Left forelimb (tissue), 1 donor: ENCODE measurements at places on chromosomes 5 and 9.

DNA sequence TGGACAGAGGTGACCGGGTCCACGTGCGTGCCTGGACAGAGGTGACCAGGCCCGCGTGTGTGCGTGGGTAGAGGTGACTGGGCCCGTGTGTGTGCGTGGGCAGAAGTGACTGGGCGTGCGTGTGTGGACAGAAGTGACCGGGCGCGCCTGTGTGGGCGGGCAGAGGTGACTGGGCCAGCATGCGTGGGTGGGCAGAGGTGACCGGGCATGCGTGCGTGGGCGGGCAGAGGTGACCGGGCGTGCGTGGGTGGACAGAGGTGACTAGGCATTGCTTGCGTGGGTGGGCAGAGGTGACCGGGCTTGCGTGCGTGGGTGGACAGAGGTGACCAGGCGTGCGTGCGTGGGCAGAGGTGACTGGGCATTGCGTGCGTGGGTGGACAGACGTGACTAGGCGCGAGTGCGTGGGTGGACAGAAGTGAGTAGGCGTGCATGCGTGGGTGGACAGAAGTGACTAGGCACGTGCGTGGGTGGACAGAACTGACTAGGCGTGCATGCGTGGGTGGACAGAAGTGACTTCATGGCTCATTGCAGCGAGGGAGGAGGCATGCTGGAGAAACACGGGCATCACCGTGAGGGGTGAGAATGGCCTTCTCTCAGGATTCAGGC, 254.1 kb upstream of the IRX4 start:
- DNase-seq = no peak

DNA sequence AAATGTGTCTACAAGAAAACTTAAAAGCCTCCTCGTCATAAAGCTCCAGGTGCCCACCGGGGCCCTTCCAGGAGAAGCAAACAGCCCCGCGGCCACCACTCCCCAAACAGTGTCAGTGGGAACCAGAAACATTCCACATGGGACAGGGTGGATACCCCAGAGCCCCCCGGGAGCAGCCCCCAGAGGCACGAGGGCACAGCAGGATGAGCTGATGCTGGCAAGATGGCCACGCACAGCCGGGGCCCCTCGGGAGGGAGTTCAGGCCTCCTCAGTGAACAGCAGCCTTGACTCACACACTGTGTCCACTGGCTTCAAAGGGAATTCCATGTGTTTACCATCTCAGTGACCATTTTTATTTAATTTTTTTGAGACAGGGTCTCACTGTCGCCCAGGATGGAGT, 10.5 kb downstream of the EXD3 start:
- DNase-seq = no peak

DNA sequence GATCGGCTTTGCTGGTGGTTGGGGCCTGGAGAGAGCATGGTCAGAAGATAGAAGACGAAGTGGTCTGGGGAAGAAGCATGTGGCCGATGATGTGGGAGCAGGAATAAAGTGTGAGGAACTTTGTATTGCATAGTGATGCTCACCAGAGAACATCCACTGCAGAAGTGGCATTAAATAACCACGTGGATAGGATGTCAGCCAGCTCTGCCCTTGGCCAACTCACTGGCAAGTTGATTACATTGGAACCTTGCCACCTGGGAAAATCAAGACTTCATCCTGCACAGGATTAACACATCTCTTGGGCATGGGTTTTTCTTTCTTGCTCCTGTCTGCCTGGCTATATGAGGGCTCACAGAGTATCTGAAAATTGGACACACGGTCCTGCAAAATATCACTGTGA, 217.4 kb downstream of the DMRT2 start:
- no peak for DNase-seq

GRCh38 chr9:32775283-32775682, 8.1 kb upstream of the TMEM215 start:
- no peak for DNase-seq

GRCh38 chr5:99928490-99928889, 606.7 kb upstream of the FAM174A start:
- DNase-seq = no peak

DNA sequence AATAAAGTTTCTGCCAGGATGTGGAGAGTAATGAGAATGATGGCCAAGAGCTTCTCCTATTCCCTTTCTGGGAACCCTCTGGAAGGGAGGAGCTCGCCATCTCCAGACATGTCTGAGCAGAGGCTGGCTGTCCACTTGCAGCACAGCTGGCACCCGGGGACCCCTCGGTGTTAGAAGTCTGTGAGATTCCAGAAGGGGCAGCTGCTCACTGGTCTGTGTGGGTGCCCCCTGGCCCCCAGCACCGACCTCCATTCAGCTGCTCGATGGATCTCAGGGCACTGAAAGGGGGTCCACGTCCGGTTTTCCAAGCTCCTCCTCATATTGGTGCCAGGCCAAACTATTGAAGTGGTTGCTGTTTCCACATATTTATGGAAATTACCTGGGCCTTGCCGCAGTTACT, 3.6 kb upstream of the FAM163B start:
- DNase-seq = no peak

DNA sequence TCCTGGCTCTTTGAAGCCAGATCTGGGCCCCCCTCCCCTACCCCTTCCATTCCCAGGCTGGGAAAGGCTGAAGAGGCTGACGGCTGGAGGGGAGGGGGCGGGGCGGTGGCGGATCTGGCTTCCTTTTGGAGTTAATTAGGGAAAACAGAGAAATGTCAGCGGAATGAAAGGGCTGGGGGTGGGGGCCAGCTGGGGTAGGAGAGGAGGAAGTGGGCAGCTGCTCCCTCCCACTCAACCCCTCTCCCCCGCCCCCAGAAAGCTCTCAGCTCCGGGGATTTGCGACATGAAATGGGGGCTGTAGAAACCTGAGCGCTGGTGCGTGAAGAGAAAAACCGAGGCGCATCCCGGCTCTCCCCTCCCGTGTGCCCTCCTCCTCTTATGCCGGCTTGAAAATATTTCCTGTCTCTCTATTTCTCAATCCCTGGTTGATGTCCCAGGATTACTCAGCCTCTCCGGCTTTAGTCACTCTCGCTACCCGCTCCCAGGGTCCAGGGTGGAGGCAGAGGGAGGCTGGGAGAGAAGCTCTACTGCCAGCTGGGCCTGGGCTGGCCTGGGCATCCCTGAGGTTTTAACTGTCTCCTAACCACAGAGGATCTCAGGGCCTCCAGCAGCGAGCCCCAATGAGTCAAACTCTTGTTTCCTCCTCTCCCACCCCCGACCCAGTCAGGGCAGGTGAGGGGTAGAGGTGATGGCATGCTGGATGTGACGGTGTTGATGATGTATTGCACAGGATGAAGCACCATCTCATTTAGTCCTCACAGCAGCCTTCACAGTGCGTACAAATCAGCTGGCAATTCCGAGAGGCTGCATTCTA, 20.1 kb downstream of the PCDHGC5 start:
- DNase-seq = no peak

- no peak for DNase-seq
Measured at GRCh38 chr5:168303393-168304025, 12.1 kb downstream of the WWC1 start.

- no peak for DNase-seq
Measured at GRCh38 chr5:8943301-8943700, 602.6 kb downstream of the SEMA5A start.

- DNase-seq = no peak
Measured at GRCh38 chr9:89884356-89885083, 279.7 kb downstream of the GADD45G start.

GRCh38 chr5:79109527-79110492, 1.8 kb upstream of the BHMT start:
- no peak for DNase-seq

DNA sequence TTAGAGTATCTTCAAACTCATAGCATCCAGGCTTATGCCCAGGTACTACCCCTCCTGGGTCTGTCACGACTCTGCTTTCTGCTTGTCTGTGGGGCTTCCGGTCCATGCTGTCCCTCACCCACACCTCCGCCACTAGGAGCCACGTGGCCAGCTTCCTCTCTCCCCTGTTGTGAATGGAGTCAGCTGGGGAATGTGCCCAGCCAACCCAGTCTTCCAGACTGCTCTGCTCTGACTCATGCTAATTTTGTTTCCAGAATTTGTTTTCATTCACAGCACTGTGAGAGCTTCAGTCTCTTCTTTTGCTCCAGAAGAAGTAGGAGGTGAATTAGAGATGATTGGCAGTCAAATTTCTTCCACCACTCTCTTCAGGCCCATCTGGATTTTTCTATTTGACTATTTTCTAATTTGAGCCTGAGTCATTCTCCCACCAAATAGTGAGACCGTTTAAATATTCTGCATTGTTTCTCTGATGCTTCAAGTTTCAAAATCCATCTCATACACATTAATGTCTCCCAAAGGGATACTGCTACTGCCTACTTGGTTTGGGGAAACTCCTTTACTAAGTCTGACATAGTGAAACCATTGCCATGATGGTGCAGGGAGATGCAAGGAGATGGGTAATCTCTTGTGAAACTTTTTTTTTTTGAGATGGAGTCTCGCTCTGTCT, 424.1 kb upstream of the KIF2A start:
- no peak for DNase-seq

DNA sequence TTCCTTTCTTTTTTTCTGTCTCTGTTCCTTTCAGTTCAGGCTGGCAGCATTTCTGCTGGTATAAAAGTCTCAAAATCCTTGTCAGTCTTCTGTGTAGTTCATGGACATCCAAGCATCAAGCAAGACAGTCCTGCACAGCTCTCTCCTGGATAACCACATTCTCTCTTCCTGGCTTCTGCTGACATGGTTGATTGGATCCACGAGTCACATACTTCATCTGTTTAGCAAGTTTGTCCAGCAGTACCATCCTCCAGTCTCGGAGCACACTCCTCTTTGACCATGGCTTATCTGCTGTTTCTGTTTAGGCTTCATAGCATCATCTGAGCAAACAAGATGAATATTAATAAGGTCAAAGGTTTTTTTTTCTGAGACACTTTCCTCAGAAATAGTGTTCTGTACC, 220.8 kb downstream of the KDM4C start:
- no peak for DNase-seq

DNA sequence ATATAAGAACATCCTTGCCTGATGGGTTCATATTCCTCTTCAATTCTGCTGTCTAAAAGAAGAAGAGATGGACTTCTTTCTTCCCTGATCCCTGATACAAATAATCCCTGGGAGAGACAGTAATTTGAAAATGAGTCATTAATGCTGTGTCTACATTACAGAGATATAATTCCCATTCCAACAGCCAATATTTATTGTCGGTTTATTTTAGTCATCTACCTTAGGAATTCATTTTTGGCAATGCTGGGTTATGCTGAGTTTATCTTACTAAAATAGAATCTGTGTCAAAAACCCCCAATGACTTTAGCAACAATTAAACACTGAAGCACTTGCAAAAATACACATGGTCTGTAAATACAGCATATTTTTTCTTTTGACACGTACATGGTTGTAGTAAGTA, 23.9 kb downstream of the ZNF474 start:
- DNase-seq = no peak

GRCh38 chr9:1759009-1759408, 256.1 kb upstream of the SMARCA2 start:
- DNase-seq = no peak

DNA sequence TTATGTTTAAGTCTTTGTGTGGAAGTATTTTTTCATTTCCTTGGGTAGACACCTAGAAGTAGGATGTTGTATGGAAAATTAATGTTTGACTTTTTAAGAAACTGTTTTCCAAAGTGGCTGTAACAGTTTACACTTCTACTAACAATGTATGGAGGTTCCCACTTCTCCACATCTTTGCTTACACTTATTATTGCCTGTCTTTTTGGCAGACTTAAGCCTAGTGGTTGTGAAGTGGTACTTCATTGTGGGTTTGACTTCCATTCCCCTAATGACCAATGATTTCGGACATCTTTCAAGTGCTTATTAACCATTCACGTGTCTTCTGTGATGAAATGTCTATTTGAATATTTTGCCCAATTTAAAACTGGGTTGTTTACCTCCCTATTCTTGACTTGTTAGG, 91.5 kb upstream of the CDKN2B start:
- no peak for DNase-seq

GRCh38 chr9:134233022-134233421, 68.7 kb upstream of the RNU6ATAC start:
- DNase-seq = no peak

DNA sequence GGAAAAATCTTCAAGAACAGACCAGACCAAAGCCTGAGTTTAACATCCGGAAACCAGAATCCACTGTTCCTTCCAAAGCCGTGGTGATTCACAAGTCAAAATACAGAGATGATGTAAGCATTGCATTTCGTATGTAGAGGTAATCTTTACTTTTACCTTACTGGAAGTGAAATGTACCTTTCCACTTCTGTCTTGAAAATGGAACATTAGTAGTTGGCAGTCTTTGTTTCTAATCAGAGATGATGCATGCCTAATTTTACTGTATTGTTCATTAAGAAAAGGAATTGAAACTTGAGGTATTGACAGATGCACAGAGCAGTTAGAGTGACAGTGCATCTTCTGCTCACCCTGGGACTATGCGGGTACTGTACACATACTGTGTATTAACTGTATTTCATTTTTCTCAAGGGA, 34.6 kb downstream of the HABP4 start:
- DNase-seq = no peak

DNA sequence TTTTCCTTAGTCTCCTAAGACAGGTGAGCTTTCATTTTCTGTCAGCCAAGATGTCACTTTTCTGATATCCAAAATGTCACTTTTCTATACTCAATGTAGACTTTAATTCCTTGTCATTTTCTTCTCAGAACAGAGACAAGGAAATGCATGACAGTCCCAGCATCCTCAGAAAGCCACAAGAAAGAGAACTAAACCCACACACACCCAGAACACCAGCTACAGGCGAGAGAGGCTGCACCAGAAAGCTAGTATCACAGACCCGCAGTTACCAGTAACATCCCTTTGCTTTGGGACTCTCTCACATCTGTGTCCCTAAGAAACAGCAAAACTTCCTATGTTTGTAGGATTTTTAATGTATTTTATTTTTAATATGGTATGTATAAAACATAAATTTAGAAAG, 17.1 kb downstream of the TRMO start:
- no peak for DNase-seq
